WERI-Rb-1 (cell line): ENCODE measurements at places on chromosomes 12 and 14.
A peak's percentile ranks its signal among the peaks of the same experiment; 100 is the strongest.

DNA sequence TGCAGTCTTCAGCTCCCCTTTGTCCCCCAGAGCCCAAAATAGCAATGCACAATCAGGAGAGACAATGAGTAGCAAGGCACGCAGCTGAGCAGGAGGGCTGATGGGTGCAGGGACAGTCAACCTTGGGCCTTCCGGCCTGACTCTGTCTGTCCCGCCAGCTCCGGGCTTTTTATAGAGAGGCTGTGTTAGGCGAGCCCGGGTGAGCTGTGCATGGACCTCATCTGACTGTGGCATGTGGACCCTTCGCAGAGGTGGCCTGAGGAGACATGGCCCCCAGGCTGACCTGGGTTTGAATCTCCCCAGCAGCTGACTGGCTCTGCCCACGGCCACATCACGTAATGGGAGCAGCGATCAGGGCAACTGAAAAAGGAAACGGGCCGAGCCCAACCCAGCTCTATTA, 177.9 kb downstream of the TSPAN9 start:
- no peak for DNase-seq

GRCh38 chr12:96912261-96912660, 5.2 kb downstream of the NEDD1 start:
- DNase-seq, result no peak

DNA sequence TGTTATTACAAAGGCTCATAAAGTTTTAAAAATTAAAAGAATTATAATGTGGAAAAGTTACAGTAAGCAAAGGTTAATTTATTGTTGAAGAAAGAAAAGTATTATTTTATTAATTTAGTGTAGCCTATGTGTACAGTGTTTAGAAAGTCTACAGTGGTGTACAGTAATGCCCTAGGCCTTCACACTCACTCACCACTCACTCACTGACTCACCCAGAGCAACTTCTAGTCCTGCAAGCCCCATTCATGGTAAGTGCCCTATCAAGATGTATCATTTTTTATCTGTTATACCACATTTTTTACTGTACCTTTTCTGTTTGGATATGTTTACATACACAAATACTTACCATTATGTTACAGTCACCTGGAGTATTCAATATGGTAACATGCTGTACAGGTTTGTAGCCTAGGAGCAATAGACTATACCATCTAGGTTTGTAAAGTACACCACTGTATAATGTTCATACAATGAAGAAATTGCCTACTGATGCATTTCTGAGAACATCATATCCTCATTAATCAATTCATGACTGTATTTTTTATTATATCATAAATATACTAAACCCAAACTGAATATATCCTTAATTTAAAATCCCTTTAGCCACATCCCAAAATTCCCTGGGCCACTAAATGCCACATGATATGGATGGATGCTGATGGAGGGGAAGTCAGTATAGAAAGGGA, 43.6 kb upstream of the NID2 start:
- DNase-seq, result no peak

DNA sequence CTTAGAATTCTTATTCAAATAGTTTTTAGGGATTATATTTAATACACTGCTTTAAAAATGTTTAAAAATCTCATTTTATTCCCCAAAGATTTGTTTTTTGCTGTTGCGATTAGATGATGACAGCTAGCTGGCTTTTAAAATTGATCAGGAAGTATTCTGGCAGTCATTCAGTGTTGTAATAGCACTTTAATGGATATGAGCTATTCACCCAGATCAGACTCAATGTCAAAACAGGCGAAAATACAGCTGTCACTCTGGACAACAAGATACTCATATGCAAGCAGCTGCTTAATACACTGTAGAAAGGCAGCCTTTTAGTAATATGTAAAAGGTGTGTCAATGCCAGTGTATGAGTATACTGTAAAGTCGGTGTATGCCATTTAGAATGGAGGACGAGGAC, 91.7 kb downstream of the NPAS3 start:
- DNase-seq, result no peak

DNA sequence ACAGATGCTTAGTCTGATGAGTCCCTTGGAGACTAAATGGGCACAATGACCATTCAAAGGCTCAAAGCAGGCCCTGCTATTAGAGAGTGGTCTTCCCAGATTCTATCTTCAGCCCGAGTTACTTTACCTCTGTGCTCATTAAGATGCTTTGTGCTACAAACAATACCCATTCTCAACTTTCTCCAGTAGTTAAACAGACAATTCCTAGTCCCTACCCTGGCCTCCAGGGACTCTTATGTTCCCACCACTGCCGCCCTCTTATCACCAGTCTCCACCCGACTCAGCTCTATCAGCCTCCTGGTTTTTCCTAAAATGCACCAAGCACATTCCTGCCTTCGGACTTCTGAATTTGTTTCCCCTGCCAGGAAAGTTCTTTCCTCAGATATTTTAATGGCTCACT, 25.6 kb upstream of the GPHB5 start:
- DNase-seq, result no peak

- no peak for DNase-seq
These were observed 73.4 kb upstream of the ATP2B1 start for GRCh38 chr12:89781946-89782550.

DNA sequence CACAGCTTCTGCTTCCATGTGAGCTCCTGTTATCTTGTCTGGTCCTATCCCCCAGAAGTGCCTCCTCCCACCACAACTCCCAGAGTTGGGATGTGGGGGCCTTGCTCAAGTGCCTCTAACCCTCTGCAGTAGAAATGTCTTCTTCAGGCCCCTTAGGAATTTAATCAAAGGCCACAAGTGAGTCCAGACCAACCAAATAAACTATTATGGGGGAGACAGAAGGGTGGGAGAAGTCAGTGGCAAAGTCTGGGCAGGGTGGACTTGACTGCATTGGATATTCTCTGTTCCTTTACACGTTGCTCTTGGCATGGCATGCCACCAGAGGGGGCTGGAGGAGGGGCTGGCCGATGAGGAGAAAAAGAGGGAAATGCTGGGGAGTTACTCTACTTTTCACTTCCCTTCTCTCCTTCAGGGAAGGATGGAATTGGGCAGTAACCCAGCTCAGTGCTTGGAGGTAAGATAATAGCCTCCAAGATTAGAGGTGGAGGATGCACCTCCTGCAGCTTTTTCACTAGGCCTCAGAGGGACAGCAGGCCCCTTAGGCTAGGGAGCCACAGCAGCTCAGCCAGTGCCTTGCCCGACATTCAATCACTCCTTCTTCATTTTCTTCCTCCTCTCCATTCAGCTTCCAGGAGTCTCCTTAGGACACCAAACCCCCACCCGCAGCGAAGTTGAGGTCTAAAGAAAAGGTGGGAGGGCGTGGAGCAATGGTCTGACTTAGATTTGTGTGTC, 1.2 kb upstream of the AP1G2 start:
- peak; percentile 75 for DNase-seq

- DNase-seq, result no peak
These were observed 259.2 kb upstream of the NOVA1 start for GRCh38 chr14:26856876-26857518.

- DNase-seq, result peak; percentile 64
These were observed 1.2 kb upstream of the TNFAIP2 start for GRCh38 chr14:103121846-103122584.

DNA sequence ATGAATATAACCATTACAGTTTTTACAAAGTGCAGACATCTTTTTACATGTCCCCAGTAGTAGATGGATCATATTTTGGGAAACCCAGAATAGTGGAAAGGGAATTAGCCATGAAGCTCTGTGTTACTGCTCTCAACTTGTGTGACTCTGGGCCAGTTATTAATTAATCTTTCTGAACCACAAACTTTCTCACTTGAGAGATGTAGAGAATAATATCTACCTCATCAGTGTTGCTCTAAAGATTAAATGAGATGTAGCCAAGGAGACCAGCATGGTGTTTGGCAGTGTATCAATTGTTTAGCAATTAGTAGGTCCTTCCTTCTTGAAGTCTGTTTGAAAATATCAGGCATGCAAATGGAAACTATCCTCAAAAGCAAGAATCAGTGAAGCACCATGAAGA, 169.2 kb downstream of the TMTC2 start:
- DNase-seq, result no peak

- DNase-seq, result no peak
These were observed 43.6 kb downstream of the AMN start for GRCh38 chr14:102965971-102966655.

DNA sequence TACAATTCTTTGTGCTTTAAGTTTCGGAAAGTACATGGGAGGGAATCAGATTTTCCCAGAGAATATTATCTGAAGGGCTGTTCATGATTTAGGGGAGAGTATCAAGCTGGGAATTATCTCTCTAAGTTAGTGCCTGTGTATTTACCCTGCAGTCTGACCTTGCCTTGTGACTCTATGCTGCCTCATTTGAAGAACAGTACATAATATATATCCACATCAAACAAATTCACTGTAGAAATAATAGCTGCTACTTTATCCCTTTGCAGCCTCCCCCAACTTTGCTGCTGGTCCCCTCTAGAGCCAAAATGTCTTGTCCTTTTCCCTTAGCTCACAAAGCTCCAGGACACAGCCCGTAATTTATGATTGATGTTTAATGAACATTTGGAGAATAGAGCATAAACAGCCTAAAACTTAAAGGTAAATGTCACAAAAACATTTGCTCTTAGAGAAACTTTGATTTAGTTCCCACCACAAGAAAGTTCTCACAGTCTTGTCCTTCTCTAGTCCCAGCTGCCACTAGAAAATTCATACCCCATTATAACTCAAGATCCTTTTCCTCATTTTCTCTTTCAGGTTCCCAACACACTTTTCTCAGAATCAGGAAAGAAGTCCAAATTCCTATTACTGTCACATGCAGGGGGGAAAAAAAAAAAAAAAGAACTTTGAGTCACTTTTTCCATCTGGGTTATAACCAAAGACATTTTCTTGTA, 1009.6 kb downstream of the FLRT2 start:
- no peak for DNase-seq

- DNase-seq, result peak; percentile 97
These were observed 2.3 kb upstream of the NEUROD4 start for GRCh38 chr12:55017416-55017925.

DNA sequence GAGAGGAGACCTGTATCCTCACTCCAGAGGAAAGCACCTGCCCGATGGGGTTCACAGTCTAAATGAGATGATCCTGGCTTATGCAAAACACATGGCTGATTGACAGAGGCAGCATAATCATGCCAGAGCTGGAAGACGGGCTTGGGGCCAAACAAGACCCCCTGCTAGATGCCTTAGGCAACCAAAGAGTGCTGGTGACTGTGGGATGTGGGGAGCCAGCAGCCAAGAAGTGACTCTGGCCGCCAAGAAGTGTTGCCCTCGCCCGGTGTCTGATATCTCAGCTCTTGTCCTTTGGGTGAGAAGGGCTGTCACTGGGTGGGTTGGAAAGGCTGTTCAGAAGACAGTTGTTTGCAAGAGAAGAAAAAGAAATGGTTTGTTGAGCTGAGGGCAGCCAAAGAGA, 56.7 kb downstream of the PLEKHG3 start:
- no peak for DNase-seq

DNA sequence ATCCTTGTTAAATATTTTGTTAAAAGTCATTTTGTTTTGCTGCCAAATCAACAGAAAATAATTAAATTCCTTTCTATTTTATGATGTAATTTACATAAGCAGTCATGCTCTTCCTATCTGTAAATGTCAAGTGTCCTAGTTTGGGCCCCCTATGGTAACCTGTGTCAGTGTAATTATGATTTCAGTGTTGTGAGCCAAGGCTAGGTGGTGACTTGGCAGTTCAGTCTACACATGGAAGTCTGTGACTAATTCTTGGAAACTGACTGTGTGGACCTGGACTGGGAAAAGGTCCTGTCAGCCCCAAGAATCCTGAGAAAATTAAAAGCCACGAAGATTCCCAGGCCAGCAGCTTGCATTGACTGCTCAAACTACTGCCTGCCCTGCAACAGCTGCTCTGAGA, 371.0 kb downstream of the FUT8 start:
- DNase-seq, result no peak

GRCh38 chr12:52618216-52618615, at the start of gene KRT73:
TSS of gene KRT73 (minus strand) at chr12:52618559. CDS start at chr12:52618524, 35 bp downstream.
- DNase-seq, result no peak

- DNase-seq, result no peak
These were observed 6.9 kb downstream of the FLRT2 start for GRCh38 chr14:85536833-85537190.

GRCh38 chr14:32681598-32681997, 257.1 kb upstream of the NPAS3 start:
- no peak for DNase-seq

DNA sequence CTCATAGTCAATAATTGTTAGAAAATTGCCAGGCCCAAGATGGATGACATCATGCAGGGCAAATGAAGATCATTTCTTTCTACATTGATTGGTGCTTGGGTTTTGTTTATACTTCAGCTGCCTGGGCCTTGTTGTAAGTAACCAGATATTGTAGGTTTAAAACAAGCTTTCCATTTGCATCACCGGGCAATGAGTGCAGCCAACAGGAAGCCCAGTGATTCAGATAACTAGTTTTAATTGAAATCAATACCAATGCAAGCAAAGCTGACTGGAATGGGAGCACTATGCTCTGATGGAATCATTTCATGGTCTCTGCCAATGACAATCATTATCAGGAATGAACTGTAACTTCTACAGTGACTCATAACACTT, 279.3 kb downstream of the DUSP6 start:
- no peak for DNase-seq

DNA sequence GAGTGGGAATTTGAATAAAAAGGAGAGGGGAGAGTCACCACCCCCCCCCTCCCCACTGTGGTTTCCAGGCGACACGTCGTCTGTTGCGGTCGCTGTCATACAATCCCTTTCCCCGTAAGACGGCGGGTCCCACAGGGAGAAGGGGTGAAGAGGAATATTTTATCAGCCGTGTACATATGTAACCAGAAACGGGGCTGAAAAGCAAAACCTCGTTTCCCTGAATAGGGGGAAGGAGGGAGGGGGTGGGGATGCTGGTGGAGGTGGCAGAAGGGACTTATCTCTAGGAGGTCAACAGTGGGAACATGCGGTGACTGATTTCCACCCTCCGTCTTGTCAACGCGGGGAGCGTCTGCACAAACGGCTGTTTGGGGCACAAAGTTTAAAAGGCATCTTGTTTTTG, 171.4 kb downstream of the RBM19 start:
- peak; percentile 36 for DNase-seq

GRCh38 chr14:23164250-23164649, 19.2 kb downstream of the SLC7A8 start:
- DNase-seq, result no peak

GRCh38 chr12:49777800-49778748, 36.7 kb downstream of the TMBIM6 start:
- DNase-seq, result peak; percentile 69

DNA sequence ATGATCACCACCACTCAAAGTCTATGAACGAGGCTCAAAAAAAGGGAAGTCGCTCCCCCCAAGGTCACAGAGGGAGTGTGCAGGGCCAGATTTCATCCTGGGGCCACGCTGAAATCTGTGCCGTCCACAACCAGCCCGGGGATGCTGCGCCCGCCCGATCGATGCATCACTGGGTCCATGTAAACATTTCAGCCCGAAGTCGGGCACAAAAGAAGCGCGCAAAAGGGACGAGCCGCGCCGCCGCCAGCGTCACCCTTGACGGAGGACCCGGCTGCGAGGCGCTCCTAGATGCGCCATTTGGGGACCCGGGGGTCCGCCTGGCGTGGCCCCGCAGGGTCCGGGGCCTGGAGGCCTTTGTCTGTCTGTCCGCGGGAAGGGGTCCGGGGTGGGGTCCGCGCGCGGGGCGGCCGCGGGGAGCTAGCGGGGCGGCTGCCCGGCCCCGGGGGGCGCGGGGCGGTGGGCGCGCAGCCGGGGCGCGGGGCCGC, 503 bp downstream of the FBXO21 start:
- DNase-seq, result peak; percentile 29

- no peak for DNase-seq
These were observed 69.4 kb upstream of the PTPRQ start for GRCh38 chr12:80374615-80375014.

- DNase-seq, result no peak
These were observed 36.7 kb upstream of the CD9 start for GRCh38 chr12:6163416-6164060.
